Lower lobe of right lung (tissue), 2 donors: ENCODE measurements at places on chromosomes 5 and 9. TPM values are rescaled to one million over a fixed set of nuclear protein-coding genes. Genes with fewer than 3 reads are reported as not detected.

- H3K27ac ChIP-seq, result no peak overlapping the region
- DNase-seq, result no peak
- peaks cover 2% of the 10 kb centered on the region for H3K4me1 ChIP-seq
- no peaks in the 10 kb centered on the region for H3K27me3 ChIP-seq
- H3K36me3 ChIP-seq, result no peaks in the 10 kb centered on the region
- H3K4me3 ChIP-seq, result no peak overlapping the region
Observed at GRCh38 chr9:75019654-75020053, 8.4 kb downstream of the CARNMT1 start.

- no peaks in the 10 kb centered on the region for H3K4me1 ChIP-seq
- no peak overlapping the region for H3K4me3 ChIP-seq
- no peak for DNase-seq
- no peaks in the 10 kb centered on the region for H3K27me3 ChIP-seq
Observed at GRCh38 chr5:8093669-8094068, 224.7 kb downstream of the MTRR start.

DNA sequence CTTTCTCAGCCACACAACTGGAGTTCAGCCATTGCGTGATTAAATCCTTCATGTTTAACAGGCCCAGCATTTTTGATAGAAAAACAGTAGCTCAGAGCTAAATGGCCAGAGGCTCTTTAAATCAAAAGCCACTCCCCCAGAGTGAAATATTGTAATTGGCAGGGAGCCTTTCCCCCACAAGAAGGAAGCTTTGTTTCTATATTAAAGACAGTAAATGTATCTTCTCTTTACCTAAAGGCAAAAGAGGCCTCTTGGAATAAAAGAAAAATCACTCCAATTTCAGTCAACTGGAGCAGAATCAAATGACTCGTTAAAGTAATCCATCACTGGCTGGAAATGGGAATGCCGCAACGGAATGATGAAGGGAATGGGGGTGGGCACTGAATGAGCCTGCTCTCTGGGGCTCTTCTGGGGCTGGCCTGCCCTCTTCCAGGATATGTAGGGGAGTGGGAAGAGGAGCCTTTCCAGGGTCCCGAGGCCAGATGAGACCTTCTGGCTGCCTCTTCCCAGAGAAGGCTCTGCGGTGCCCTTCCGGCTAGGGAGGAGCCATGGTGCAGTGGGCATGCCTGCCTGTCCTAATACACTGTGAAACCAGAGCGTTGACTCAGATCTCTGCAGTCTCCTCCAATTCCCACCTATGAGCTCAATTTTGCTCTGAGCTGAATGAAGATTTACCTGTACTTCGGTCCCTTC lies 45.2 kb downstream of the ANKDD1B start:
- H3K36me3 ChIP-seq, result no peaks in the 10 kb centered on the region
- H3K27ac ChIP-seq, result peak overlapping the region; percentile 42
- no peaks in the 10 kb centered on the region for H3K27me3 ChIP-seq
- peak overlapping the region; percentile 54 for H3K4me3 ChIP-seq
- H3K4me1 ChIP-seq, result no peaks in the 10 kb centered on the region
- no peak for DNase-seq

DNA sequence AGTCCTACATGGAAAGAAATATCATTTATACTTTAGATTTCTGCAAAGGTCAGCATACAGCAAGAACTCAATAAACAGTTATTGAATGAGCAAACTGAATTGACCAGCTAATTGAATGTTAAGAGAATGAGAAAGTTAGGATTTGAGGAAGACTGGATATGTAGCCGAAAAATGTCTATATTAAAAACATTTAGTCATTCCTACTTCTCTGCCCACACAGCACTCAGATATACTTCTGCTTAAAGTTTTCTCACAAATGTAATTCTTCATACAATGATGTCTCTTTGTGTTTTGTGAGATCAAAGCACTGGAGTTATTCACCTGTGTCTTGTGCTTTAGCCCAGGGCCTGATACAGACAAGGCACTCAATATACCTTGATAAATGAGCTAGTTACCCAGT lies 188.6 kb downstream of the PARP8 start:
- H3K4me1 ChIP-seq, result no peaks in the 10 kb centered on the region
- no peaks in the 10 kb centered on the region for H3K27me3 ChIP-seq
- no peak overlapping the region for H3K27ac ChIP-seq
- DNase-seq, result no peak

- no peak for DNase-seq
- peak overlapping the region; percentile 83 for H3K27ac ChIP-seq
- H3K4me1 ChIP-seq, result peaks cover 89% of the 10 kb centered on the region
- no peaks in the 10 kb centered on the region for H3K27me3 ChIP-seq
- no peaks in the 10 kb centered on the region for H3K36me3 ChIP-seq
- H3K4me3 ChIP-seq, result peak overlapping the region; percentile 65
Observed at GRCh38 chr9:121744002-121744686, 92.7 kb downstream of the DAB2IP start.

DNA sequence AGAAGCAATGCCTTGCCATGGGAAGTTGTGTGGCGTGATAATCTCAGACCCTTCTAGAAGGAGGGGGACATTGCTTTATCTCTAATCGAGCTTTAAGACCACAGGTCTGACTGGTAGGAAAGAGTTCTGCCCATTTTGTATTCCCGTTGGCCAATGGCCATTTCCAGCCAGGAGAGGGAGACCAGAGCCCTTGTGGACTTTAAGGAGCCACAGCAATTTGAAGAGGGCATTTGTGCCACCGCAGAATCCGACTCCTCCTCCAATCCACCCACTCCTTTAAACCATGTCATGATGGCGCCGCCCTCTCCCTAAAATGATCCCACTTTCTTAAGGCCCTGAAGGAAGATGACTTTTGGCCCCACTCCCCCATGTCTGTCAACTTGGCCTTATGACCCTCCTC lies 560.5 kb upstream of the ADAMTS16 start:
- no peaks in the 10 kb centered on the region for H3K27me3 ChIP-seq
- H3K4me1 ChIP-seq, result no peaks in the 10 kb centered on the region
- H3K27ac ChIP-seq, result no peak overlapping the region

DNA sequence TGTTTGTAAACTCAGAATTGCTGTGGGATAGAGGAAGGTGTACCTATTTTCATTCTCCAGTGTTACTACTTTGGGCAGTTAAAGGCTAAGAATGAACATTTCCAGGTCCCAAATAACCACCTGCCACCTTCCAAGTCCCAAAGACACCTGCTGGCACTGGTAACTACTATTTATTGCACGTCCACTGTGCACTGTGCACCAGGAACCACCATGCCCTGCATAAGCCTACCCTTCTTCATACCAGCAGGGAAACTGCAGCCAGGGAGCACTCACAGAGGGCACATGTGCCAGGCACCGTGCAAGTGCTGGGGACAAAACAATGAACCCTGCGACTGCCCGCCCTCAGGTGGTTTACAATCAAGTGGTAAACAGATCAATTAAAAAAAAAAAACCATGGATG lies 34.9 kb downstream of the RAPGEF1 start:
- peak overlapping the region; percentile 46 for H3K27ac ChIP-seq
- H3K4me1 ChIP-seq, result peaks cover 99% of the 10 kb centered on the region
- no peaks in the 10 kb centered on the region for H3K36me3 ChIP-seq
- DNase-seq, result no peak
- no peaks in the 10 kb centered on the region for H3K27me3 ChIP-seq

- H3K4me3 ChIP-seq, result no peak overlapping the region
- H3K27me3 ChIP-seq, result no peaks in the 10 kb centered on the region
- no peaks in the 10 kb centered on the region for H3K36me3 ChIP-seq
- no peak overlapping the region for H3K27ac ChIP-seq
- H3K4me1 ChIP-seq, result no peaks in the 10 kb centered on the region
- DNase-seq, result no peak
Observed at GRCh38 chr9:19386502-19387044, 6.5 kb upstream of the RPS6 start.

C5orf22 gene
- 20.8 TPM for total RNA-seq

CCDC187 gene
- 6.6 TPM for total RNA-seq

ZFP37 gene
- 1.1 TPM for total RNA-seq
